Fibroblast of the aortic adventitia (primary cell): ENCODE measurements at places on chromosomes 11 and 22. TPM values are rescaled to one million over a fixed set of nuclear protein-coding genes. Genes with fewer than 3 reads are reported as not detected.

The FANCF gene
- 8.9 and 12.8 TPM in 2 replicates for total RNA-seq

The PI4KA gene
- total RNA-seq = 34.8 and 49.9 TPM in 2 replicates

The CCDC87 gene
- 0.45 and 1.1 TPM in 2 replicates for total RNA-seq

The SUSD2 gene
- total RNA-seq = 0.99 and 5.6 TPM in 2 replicates

The ARHGAP8 gene
- total RNA-seq = 0.41 TPM in 1 of 2 replicates, not detected in the other

The C22orf42 gene
- total RNA-seq = not detected in 2 replicates

The NXPE1 gene
- total RNA-seq = not detected in 2 replicates

The C11orf91 gene
- total RNA-seq = not detected in 2 replicates

The OPCML gene
- total RNA-seq = 0.18 and 0.82 TPM in 2 replicates

The CCDC116 gene
- total RNA-seq = 0.18 and 0.25 TPM in 2 replicates

The OR8G5 gene
- total RNA-seq = not detected in 2 replicates

The CEP126 gene
- total RNA-seq = 3.9 and 4.2 TPM in 2 replicates

The CCND1 gene
- 344 and 770 TPM in 2 replicates for total RNA-seq

The RANBP1 gene
- total RNA-seq = 160 and 191 TPM in 2 replicates

The NELL1 gene
- total RNA-seq = not detected in 2 replicates

The POTEH gene
- not detected in 2 replicates for total RNA-seq
